ENCODE measurements at places on chromosomes 5 and 9.
A peak's percentile ranks its signal among the peaks of the same experiment; 100 is the strongest.

- DNase-seq, result no peak
Observed at GRCh38 chr5:141850244-141850768, 27.9 kb downstream of the PCDH1 start.

DNA sequence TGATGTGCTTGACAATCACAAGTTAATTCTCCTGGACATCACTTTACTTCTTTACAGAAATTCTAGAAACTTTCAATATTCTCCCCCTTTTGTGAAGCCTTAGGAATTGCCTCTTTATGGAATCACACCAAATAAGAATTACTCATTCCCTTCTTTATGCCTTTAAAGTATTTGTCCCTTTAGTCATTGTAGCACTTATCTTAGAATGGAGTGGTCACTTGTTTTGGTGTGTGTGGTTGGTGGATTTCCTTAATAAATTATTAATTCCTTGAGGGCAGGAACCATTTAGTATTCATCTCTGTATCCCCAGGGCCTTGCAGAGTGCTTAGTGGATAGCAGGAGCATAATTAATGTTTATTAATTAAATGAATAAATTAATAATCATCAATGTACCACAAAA, 307.0 kb downstream of the ARRDC3 start:
- no peak for DNase-seq

DNA sequence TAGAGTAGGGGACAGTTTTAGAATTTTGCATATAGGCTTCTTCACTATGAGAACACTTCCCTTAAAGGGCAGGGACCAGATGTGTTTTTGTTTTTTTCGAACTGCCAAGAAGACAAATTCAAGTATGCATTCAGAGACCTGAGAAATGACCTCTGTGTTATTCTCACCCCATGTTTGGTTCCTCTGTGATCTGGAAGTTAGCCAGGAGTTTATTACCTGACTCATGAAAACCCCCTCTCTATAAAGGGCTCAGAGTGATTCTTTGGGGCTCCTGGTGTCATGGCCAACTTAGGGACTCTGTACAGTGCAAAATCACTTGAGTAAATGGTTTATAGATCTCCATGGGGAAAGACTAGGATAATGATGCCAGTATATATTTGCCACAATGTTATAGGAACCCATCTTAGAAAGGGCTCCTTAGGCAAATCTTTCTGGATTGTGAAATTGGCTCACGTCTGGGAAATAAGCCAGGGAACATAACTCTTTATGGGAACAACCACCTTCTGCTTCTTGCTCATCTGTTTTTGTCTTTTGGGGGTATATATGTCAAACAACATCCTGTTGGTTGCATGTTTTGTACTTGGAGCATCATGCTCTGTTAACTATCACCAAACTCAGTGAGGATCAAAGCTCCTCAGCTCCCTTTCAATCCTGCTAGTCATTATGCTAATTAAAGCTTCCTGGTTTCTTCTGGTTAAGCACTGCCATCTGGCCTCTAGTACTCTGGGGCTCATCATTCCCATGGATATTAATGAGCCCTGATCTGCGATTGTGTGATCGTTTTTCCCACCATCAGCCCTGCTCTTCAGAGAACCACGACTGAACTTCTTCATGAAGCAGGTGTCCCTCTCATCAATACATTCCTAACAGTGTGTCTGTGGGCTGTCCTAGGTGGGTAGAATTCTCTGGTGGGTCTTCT, 173.4 kb upstream of the CDH12 start:
- DNase-seq, result peak; percentile 98

GRCh38 chr9:70902692-70903131, 218.7 kb downstream of the TRPM3 start:
- peak; percentile 16 for DNase-seq

DNA sequence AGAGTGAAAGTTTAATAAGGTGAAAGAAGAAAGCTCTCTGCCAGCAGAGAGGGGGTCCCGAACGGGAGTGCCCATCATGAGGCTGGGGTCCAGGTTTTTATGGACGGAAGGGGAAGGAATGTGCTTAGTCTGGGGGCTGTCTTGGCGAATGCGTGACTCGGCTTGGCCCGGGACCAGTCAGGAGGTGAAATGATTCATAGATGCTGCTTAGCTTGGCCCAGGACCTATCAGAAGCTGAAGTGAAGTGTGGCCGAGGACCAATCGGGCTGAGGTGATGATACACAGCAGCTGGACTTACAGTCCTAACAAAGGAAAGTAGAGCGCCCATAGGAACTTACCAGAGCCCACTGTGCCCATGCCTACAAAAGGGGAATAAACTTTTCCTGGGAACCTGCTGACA, 3.9 kb upstream of the FKTN start:
- no peak for DNase-seq

All from NCI-H446 treated with DMSO at 0.1 percent for 48 hours (cell line).